ENCODE measurements at places on chromosomes 1 and 21.

DNA sequence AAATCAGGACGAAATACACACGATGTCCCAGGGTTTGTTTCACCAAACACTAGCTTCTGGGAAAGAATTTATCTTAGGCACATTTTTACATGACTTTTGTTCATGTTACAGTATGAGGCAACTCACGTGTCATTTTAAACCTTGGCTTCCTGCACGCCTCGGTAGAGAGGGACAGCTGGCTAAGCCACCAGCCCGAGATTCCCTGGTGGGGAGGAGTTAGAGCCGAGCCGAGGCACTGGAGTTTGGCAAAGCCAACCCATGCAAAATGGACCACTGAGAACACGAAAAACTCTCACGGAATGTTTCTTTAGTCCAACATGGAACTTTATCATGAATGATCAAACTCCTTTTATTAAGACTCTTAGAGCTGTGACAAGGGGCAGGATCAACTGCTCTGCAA is 240.0 kb downstream of the DYRK1A start:
- no peak for DNase-seq

GRCh38 chr1:145782272-145783099 is 41.4 kb downstream of the RNF115 start:
- no peak for DNase-seq

- no peak for DNase-seq
Measured at GRCh38 chr21:32055305-32055704, 182.5 kb downstream of the HUNK start.

- no peak for DNase-seq
Measured at GRCh38 chr1:47662068-47662467, 224.2 kb downstream of the FOXD2 start.

DNA sequence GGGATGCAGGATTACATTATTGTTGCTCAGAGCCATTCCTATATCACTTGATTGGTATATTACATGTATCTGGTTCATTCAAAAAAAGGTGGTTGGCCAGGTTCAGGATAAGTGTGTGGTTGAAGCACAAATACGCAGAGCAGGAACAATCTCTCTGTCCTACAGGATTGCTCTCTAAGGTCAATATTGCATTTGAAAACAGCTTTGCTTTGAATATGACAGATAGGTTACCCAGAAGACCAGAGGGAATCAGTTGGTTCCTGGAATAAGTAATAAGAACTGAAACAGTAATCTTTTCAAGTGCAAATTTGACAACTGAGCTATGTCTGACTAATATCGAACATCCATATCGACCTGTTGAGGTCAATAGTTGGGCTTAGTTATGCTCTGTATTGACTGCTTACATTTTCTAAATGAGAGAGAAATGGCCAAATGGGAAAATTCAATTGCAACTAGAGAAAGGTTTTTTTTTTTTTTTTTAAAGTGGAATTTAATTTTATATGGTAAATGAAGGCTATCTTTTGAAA is 176.8 kb downstream of the ATP6V1G3 start:
- DNase-seq = no peak

- no peak for DNase-seq
Measured at GRCh38 chr1:67355745-67356424, 48.2 kb downstream of the IL12RB2 start.

DNA sequence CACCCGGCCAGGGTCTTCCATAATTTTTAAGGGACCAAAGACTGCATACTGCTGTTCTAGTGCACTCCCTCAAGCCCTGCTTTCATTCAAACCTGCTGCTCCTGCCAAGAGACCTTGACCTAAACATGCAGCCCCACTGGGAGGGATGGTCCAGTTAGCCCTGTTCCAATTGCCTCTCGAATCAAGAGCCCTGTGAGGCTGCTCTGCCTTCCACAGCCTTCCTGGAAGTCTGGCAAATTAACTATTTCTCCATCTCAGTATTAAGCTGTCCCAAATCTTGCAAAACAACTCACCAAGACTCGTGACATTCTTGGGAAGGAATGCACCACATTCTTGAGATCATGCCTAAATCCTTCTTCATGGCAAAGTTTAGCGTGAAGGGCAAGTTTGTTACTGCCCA is 231.3 kb downstream of the C1orf94 start:
- DNase-seq = no peak

GRCh38 chr1:181397845-181398244 is 85.5 kb upstream of the CACNA1E start:
- no peak for DNase-seq

DNA sequence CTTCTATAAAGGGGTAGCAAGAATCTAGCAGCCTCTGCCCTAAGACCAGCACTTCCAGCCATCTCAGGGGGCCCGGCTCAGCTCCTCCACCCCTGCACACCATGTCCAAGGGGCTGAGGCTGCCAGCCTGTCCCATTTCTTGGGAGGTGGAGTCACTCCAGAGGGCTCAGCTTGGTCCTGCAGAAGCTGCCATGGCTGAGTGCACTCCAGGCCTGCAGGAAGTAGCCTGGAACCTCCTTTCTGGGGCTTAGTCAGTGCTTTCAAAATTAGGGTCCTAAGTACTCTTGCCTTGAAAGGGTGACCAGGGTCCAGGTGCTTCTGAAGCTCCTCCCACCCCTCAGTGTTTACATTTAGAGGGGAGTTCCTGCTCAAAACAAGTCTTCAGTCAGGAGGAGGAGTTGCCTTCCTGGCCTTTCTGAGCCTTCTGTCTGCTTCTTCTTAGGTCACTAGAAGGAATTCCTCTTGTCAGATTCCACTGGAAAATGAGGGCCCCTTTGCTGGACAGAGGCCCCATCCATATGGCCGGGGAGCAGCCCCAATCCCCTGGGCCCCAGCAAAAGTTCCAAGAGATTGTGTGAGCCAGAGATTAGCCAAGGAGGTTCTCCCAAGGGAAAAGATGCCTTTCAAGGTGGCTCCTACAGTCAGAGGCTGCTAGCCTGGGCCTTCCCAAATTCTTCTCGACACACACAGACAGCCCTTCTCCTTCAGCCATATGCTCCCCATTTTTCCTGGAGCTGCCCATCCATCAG is 128.1 kb upstream of the VAMP3 start:
- DNase-seq = no peak

GRCh38 chr1:201673093-201673492 is 134.2 kb downstream of the NAV1 start:
- no peak for DNase-seq

DNA sequence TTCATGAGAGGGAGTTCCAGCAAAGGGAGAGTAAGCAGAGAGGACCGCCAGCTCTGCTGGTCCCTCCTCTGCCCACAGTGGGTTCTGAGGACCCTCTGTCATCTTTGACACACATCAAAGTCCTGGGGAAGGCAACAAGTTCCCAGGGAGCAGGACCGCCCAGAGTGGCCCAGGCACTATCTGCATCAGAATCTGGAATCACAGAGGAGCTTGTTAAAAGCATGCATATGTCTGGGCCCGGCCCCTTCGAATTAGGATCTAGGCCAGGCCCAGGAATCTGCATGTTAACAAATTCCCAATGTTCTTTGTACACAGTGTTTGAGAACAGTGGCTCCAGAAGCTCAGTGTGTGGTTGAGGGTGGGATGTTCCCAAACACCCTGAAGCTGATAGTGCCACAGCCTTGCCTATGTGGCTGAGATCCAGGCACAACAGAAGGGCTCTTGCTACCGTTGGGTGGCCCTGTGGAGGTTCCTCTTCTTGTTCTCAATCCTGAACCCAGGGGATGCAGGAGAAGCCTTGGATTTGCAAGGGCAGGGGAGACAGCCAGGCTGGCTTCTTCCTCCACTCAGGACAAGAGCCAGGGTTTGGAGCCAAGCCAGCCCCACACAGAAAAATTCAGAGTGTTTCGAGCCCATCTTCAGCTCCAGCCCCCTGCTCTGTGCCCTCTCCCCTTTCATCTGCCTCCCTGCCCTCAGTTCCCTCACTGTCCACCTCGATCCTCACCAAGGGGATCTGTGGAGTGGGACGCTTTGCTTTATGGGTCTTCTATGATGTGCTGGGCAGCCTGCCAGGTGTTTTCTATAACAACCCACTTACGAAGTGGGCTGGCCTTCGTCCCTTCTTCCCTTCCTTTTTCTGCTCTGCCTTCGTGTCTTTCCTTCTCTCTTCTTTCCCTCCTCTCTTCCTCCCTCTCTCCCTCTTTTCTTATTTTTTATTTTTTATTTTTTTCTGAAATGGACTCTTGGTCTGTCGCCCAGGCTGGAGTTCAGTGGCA is 129.0 kb upstream of the TMPRSS2 start:
- no peak for DNase-seq

DNA sequence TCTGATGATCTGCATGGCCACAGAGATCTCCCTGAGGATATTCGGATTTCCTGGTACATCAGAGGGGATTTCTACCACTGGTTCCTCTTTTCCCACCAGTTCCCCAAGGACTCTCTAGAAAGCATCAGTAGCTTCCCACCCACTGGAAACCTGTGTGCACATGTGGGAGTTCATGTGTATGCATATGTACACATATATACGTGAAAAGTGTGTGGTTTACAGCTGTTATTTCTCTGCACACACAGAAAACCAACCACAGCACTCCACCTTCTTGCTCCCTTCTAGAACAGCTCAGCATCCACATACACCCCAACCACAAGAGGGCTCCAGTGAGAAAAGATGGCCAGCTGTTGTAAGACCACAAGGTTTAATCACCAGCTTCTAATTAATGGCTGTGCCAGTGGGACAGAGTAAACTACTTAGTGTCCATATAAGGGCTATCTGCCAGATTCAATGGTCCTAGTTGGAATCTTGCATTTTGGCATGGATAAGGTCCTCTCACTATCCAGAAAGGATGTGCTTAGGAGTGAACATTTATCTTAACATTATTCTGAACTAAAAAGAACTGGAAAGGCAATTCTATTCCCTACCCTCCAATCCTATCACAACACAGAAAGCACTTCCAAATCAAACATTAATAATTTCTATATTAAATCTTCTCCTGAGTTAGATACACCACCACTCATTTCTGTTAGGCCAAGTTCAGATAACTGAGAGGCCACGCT is 24.1 kb downstream of the GPR3 start:
- DNase-seq = no peak

DNA sequence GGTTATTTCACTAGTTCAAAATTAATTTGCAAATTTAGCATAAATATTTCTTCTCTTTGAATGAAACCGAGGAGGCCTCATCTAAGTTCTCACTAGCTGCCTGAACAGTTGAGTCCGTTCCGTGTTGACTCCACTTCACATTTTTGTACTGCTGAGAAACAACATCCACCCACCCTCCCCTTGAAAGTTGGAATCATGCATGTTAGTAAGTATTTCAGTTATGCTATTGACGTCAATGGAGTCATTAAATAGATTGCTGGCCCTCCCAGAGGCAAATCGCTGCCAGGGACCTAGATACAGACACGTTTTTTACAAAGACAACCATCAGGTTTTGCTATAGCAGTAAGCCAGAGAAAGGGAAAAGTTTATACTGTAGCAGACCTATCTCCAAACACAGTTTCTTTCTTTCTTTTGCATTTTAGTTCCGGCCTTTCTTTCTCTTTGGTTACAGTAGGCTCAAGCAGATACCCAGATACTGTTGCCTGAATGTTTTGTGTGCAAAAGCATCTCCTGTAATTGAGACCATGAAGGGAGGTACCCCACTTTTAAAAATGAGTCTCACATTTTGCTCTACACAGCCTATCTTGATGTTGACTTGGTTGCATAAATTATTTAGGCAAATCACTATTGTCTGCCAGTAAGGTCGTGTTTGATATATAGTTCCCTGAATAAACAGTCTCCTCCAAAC is 262.6 kb upstream of the SGIP1 start:
- peak; percentile 37 for DNase-seq

DNA sequence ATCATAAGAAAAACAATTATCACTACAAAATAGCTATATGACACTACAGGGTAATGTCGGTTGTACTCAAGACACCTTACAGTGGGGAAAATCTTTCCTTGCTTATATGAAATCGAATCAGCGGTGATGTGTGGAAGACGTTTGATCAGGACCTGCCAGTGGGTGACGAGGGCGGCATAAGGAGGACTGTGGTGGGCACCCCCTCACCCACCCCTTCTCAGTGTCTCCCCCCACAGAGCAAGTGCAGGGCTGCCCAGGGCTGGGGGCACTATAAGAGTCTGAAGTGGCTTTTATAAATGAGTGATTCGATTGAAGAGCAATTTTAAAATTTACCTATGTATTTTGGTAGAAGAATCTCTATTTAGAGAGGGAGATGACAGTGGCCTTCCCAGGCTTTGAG is 35.8 kb downstream of the CRYAA start:
- DNase-seq = no peak

DNA sequence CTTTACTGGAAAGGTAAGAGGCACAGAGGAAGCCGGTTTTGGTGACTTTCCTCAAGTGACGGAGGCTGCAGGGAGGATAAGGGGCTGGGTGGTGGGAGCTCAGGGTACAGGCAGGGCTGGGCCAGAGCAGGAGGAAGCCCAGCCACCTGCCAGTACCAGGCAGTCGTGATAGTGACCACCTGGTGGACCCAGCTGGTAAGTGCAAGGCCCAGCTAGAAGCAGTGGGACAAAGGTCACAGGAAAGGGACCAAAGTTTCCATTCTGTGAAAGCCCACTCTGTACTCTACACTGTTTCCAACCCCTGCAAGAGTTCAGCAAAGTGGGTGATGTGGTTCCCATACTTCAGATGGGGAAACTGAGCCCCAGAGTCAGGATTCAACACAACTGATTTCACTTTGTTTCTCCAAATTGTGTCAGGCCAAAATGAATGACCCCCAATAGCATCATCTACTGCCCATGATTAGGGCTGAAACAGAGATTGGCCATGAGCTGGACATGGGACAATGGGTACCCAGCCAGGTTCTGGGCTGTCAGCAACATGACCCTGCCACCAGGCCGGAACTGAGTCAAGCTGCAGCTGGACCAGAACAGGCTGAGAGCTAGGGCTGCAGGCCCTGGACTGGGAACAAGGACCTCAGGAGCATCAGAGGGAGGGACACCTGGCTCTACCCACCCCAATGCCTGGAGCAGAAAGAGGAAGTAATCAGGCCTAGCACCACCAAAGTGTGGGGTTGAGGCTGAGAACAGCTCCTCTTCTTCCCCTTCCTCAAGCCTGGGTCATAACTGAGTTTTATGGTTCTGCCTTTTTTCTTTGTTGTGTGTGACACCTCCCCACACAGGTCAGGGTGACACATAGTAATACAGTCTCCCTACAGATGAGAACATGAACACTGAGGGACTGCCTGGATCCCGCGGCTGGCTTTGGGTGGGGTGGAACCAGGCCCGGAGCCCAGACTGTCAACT is 50.2 kb downstream of the KCNN3 start:
- DNase-seq = peak; percentile 2

- no peak for DNase-seq
Measured at GRCh38 chr1:12245116-12245515, 15.3 kb downstream of the VPS13D start.

- no peak for DNase-seq
Measured at GRCh38 chr1:102252731-102253505, 256.2 kb upstream of the OLFM3 start.

DNA sequence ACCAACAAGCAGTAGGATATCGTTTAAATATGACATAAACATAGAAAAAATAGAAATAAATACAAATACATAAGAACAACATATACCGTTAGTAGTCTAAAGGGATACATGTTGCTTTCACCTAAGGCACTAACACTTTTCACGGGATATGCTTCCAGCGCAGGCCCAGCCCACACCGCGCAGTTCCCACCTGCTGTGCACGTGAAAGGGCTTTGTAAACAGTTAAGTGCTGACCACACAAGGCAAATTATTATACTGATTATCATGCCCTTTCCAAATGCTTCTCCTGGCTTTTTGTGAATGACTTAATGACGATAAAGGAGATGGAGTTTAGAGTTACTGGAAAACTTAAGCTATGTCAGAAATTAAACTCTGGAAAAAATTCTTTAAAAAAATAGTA is 11.3 kb upstream of the IL22RA1 start:
- no peak for DNase-seq

- no peak for DNase-seq
Measured at GRCh38 chr1:88566615-88567387, 117.3 kb upstream of the PKN2 start.

- DNase-seq = no peak
Measured at GRCh38 chr1:94701796-94702441, 118.2 kb upstream of the SLC44A3 start.

- DNase-seq = no peak
Measured at GRCh38 chr1:117611121-117611601, 5.3 kb downstream of the TENT5C start.
